ENCODE measurements at places on chromosomes 6 and 20.

GRCh38 chr6:146915671-146916127 lies 288.5 kb upstream of the STXBP5 start:
- no peak for DNase-seq

GRCh38 chr6:24584382-24584720 lies 61.6 kb downstream of the KIAA0319 start:
- DNase-seq, result no peak

DNA sequence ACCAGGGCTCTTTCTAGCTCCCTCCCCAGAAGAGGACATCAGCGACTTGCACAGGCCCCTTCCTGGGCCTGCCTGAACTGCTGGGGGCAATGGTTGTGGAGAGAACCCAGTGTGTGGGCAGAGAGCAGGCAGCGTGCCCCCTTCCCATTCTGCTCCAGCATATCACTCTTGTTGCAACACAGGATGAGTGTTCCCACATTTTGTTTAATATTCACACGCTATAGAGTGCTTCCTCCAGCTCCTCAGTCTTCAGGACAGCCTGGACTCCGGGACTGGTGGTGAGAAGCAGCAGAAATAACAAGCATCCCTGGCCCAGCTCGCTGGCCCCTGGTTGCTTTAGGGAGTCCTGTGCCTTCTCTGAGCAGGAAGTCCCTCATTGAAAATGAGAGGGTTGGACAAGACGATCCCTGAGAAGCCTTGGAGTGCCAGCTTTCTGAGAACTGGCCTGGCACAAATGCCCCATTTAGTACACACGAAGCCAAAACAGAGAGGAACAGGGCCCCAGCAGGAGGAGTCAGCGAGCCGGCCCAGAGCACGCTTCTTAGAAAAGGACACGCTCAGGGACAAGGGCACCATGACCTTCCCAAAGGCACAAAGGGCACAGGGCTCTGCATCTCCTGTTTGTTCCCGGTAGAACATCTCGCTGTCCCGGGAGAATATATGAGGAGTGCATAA lies 84.2 kb upstream of the FOXC1 start:
- DNase-seq, result no peak

GRCh38 chr20:60117065-60117464 lies 158.8 kb downstream of the CDH26 start:
- DNase-seq, result no peak

DNA sequence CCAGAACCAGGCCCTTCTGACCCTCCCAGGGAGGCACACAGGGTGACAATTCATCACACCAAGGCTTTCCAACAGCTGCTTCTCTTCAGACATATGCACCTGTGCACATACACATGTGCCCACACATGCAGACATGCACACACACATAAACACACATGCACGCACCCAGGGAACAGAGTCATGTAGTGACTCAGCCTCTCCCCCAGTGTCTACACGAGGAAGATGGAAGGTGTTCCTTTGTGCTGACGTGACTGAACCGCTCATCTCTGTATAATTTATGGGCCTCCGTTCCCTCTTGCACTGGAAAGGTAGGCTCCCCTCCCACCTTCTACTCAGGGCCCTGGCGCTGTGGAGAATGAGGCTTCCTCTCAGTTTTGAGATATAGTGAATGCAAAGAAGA lies 23.8 kb upstream of the PLEKHG1 start:
- DNase-seq, result no peak

DNA sequence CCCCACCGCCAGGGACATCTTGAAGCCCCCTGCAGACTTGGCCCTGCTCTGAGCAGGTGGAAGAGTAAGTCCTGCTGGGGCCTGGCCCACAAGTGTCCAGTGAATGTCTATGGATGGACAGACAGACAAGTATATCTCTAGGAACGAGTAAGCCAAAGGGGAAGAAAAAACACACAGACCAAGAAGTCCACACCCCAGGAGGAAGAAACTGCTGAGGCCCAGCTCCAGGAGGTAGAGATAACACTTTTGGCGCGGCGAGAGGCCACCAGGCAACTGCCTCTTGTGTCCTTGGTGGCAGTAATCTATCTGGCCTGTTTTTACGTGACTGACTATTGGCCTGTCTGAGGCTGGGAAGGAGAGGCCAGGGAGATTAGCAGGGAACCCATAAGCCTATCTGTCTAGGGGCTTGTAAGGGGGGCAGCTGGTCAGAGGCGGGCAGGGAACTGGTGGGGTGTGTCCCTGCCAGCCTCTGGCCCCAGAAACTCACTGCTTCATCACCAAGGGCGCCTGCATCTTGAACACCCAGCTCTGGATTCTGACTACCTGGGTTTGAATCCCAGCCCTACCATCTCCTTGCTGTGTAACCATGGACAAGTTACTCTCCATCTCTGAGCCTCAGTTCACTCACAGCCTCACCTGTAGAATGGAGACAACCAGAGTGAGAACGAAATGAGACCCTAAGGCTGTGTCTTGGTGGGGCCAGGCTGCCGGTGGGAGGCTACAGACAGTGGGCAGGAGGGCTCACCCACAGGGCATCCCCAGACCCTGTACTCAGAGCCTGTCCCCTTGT lies 31.3 kb downstream of the C20orf203 start:
- no peak for DNase-seq

DNA sequence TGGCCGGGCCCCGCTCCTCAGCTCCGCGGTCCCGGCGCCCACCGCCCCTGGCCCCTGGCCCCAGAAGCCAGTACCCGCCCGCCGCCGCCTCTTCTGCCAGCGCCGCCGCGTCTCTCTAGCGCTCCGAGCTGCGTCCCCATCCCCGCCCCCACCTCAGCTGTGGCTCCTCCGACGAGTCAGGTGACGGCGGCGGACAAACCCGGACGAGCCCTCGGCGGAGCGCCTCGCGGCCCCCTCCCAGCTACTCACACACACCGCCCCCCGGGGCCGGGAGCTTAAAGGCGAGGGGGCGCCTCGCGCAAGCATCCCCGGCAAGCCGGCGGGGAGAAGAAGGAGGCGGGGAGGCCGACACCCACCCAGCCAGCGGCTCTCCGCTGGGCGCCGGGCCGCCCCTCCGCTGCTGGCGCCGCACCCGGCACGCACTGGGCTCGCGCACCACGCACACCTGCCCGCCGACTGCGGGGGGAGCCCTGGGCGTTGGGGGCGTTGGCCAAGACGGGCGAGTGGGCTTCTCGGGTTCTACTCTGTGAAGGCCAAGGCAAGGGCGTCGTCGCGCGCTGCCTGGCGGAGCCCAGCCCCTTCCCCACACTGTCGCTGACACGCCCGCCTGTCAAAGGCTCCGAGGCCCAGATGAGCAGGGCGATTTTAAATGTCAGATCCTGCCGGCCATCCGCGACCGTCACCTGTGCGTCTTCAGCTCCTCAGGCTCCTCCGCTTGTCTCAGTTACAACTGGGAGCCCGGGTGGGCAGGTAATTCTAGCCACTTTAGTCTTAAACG lies at the start of gene SNAP91:
Gene SNAP91, minus strand, starts transcription at position 132 of the 778 bp plus-strand sequence. CDS start 1,174 bp downstream, outside the sequence.
- DNase-seq, result no peak

- no peak for DNase-seq
These were observed 155.2 kb upstream of the RSPO3 start for GRCh38 chr6:126963077-126963809.

- no peak for DNase-seq
These were observed 712 bp downstream of the ABHD16A start for GRCh38 chr6:31702405-31702818.

DNA sequence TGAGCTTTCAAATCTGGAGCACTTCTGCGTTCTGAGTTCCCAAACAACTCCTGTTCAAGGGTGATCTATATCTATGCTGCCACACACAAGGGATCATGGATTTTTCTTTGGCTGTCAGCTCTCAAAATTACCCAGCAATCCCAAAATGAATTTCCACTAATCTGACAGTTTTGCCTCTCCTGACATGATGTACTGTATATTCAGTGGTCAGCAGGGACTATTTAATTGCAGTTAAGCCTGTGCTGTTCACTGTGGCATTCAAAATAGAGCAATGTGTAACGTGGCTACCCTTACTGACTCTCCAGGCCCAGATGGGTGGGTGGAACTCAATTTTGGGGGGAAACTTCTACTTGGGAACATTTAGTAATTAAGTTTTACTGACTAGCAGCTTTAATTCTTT lies 283.8 kb upstream of the TSHZ2 start:
- DNase-seq, result no peak
